ENCODE measurements at places on chromosomes 5 and 9. TPM values are rescaled to one million over a fixed set of nuclear protein-coding genes. Genes with fewer than 3 reads are reported as not detected.

The RNF183 gene
- total RNA-seq = not detected

The FCN2 gene
- not detected for total RNA-seq

The HACD4 gene
- total RNA-seq = 3.8 TPM

GRCh38 chr9:35416098-35416427, 73.8 kb upstream of the RUSC2 start:
- no peak for DNase-seq

GRCh38 chr5:80153586-80154126, 102.2 kb downstream of the SERINC5 start:
- peak; percentile 59 for DNase-seq

GRCh38 chr5:74367934-74368333, 272.6 kb downstream of the ENC1 start:
- no peak for DNase-seq

DNA sequence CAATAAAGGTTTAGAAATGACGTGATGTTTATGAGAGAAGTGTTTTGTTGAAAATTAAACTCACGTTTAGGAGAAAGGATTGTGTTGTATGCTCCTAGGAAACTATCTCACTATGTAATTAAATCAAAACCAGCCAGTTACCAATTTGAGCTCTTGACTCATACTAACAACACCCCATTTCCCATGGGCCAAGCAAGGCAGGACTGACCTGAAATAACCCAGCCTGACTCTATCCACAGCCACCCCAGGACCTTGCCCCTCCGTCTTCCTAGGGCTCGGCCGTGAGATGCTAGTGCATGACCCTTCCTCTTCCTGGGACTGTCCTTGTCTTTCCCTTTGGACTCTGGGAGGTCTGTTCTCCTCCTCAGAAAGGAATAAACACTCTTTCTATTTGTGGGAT, 16.4 kb downstream of the TLR4 start:
- peak; percentile 90 for DNase-seq

DNA sequence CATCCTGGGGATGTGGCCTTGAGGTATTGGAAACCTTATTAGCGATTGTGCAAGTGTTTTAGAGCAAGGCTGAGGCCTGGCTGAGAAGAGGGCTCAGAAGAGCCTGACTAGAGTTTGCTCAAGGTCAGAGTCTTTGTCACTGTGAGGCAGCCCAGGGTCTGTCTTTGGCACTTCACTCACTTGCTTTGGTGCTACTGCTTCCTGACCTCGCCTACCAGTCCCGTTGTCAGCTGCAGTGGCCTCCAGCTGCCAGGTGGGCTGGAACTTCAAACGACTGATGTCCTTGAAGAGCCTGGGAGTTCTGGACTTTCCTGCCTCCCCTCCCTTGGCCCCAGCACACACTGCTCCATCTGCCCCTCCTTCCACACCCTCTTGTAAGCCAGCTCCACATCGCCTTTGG, 228.0 kb downstream of the SNX18 start:
- no peak for DNase-seq

GRCh38 chr9:116990592-116990991, 303.5 kb downstream of the TRIM32 start:
- no peak for DNase-seq

DNA sequence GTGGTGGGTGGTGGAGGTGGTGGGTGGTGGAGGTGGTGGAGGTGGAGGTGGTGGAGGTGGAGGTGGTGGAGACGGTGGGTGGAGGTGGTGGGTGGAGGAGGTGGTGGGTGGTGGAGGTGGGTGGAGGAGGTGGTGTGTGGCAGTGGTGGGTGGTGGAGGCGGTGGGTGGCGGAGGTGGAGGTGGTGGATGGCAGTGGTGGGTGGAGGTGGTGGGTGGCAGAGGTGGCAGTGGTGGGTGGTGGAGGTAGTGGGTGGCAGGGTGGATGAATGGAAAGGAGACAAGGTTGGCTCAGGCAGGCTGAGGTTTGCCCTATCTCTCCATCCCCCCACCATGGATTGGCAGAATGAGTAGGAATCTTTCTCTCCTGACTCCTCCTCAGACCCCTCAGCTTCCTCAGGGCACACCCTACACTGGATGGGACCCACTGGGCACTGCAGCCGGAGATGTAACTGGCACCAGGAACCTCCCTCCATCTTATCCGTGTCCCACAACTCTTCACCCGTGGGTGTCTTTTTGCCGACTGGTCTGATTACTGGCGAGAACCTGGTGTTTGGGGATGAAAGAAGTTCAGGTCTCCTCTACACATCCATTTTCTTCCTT, 166.3 kb downstream of the C9orf50 start:
- no peak for DNase-seq

- DNase-seq = no peak
These were observed 101.2 kb downstream of the AOPEP start for GRCh38 chr9:94827584-94828304.

DNA sequence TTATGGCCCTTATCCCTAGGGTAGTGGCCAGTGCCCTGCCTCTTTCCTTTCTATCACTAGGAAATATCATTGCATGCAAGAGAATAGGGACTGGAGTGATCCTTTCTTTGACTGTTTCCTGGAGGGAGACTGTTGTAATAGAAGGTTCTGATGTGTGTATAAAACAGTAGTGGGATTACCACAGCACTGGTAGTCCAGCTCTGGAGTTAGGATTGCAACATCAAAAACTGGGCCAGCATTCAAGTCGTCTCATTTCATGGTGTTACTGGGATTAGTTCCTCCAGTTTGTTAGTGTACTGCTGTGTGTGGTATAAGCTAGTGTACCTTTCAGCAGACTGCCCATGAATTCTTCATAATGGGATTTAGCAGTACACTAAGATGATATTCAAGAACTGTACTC, 45.8 kb downstream of the KIAA1958 start:
- no peak for DNase-seq

DNA sequence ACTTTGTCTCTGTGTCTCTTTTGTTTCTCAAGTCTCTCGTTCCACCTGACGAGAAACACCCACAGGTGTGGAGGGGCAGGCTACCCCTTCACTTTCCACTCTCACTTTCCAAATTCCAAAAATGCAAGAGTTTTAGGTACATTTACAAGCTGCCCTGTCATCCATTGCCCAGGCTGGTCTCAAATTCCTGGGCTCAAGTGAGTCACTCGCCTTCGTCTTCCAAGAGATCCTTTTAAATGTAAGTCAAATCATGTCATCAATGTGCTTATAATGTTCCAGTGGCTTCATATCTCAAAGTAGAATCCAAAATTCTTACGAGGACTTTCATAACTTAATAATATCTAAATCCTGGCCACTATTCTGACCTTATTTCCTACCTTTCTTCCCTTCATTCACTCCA, 20.4 kb upstream of the UGCG start:
- DNase-seq = no peak

DNA sequence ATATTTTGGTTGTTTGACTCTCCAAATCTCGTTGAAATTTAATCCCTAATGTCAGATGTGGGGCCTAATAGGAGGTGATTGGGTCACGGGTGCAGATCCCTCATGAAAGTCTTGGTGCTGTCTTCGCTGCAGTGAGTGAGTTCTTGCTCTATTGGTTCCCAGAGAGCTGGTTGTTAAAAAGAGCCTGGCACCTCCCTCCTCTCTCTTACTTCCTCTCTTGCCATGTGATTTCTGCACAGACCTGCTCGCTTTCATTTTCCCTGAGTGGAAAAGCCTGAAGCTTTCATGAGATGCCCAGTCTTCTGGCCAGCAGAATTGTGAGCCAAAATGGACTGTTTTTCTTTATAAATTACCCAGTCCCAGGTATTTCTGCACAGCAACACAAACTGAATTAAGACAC, 221.6 kb downstream of the MAT2B start:
- DNase-seq = no peak

- DNase-seq = no peak
These were observed 592.4 kb downstream of the CSNK1G3 start for GRCh38 chr5:124104344-124104743.

Measured in lower leg skin (tissue), 4 donors.